HS-27A (cell line): ENCODE measurements at places on chromosomes 11 and 22.

DNA sequence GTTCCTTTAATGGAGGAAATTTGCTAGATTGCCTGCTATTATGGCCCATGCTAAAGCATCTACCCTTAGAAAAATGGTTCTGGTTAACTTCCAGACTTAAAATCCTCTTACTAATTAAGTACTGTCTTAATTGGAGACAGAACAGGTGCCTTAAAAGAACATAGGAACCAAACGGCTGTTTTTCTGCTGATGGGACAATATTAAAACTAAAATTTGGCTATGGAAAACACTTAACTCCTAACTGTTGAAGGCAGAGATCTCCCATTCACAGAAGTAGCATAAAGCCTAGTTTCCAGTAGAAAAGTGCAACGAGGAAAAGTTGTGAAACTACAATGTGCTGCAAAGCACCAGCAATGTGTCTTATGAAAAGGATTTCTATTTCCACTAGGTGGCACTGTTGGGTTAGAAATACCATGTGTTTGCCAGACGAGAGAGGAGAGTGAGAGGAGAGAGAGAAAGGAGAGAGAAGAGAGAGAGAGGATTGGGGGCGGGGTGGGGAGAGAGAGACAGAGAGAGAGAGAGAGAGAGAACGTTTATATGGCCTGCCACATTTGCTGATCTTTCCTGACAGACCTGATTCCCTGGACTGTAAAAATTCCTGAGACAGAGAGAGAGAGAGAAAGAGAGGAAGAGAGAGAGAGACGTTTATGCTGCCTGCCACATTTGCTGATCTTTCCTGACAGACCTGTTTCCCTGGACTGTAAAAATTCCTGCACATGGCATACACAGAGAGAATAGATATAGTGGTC is 51.5 kb downstream of the FAM181B start:
- peak; percentile 35 for DNase-seq

GRCh38 chr11:11115475-11115874 is 237.6 kb downstream of the CSNK2A3 start:
- DNase-seq: no peak

- no peak for DNase-seq
Measured at GRCh38 chr11:30990625-30991296, 378.8 kb downstream of the DCDC1 start.

GRCh38 chr11:109998921-109999320 is 94.3 kb upstream of the ZC3H12C start:
- DNase-seq: no peak

GRCh38 chr22:38282397-38282796 is 9.6 kb upstream of the TMEM184B start:
- no peak for DNase-seq

DNA sequence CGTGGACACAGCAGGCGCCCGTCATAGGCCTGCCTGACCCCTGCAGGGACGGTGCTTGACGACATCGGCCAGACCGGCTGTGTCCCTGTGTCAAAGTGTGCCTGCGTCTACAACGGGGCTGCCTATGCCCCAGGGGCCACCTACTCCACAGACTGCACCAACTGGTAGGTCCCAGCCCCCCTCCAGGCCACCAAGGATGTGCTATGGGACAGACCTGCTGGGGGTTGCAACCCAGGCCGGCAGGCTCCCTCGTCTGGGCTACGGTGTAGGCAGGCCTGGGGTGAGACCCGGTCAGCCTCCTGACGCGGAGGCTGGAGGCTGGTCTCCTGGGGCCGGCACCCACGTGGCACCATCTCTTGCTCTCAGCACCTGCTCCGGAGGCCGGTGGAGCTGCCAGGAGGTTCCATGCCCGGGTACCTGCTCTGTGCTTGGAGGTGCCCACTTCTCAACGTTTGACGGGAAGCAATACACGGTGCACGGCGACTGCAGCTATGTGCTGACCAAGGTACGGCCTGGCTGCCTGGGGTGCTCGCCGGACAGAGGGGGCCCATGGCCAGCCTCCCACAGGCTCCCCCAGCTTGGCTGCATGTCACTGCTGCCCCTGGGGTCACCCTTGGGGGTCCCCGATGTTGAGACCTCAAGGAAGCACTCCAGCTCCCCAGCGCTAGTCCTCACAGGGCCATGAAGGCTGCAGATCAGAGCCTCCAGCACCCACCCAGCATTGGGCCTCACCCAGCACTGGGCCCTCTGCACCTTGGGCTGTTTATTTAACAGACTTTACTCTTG is 7.7 kb downstream of the MUC5AC start:
- DNase-seq: no peak

DNA sequence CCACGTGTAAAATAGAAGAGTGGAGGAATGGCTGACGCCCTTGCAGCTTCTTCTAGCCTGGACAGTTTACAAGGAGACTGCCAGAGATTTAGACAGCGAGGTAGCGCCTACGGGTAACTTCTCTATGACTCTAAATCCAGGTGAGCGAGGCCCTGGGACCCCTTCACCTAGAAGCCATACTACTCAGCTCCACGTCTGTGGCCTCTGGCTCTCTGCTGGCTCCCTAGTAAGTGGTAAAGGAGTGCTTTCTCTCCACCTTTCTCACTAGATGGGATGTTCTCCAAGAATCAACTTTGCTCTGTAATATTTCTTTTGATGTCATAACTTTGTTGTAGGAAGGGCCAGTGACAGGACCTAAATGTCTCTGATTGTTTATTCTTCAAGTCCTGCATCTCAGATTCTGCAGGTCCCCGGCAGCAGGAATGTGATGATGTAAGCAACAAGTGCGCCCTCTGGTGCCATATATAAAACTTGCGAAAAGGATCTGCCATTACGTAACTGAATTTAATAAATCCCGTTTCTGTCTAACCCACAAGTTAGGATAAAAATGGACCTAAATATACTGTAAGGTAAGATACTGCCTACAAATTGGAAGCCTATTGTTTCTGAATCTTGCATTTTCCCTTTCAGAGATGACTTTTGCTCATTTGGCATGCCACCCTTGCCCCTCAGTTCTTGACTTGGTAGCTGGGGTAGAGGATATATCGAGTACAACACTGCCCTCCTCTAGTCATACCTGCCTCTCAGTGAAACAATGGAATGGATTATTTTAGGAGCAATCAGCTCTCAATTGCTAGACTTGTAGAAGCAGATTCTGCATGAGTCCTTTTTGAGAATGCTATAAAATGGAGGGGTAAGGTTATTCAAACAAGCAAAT is 11.0 kb upstream of the PTPN5 start:
- peak; percentile 30 for DNase-seq

GRCh38 chr11:69382131-69383128 is 88.5 kb downstream of the MYEOV start:
- no peak for DNase-seq

DNA sequence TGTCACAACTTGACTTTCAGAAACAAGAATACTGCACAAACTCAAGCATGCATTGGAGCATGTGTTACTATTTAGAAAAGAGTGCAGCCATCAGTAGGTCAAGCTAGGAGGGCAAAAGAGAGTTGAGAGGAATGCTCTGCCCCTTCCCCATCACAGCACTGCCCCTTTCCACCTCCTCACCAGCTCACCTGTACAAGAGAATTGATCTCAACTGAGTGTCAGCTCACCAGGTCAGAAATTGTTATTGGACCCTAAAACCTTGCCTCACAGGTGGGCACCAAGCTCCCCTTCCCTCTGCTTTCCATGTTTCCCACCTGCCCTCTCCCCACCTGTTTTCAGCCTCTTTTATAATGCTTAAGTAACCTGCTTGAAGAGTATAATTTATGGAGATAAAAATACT is 48.8 kb downstream of the DKK3 start:
- DNase-seq: no peak
